ENCODE measurements at places on chromosomes 5 and 9. TPM values are rescaled to one million over a fixed set of nuclear protein-coding genes. Genes with fewer than 3 reads are reported as not detected.

- DNase-seq: no peak
These were observed at the start of gene CTNND2 for GRCh38 chr5:11904265-11904906. TSS of gene CTNND2 (minus strand) at chr5:11904446. CDS start at chr5:11903853, 593 bp downstream.

- no peak for DNase-seq
These were observed 661.0 kb upstream of the C9orf72 start for GRCh38 chr9:28234133-28234893.

DNA sequence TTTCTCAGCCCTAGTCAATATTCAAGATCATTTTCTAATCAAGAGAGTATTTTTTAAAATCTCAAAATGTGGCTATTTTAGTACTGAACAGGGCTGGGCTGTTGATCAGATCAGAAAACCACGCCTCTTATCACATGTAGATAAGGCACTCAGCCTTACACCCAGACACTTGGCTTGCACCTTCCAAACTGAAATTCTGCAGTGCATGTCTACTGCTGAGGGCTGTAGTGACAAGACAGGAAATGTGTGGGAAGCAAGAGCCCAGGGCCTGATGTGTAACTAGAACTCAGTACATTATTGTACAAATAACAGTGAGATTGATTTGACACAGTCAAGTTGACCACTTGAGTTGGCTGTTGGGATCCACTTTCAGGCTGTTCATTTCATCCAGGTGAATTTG lies 48.6 kb downstream of the UBE2QL1 start:
- DNase-seq: no peak

DNA sequence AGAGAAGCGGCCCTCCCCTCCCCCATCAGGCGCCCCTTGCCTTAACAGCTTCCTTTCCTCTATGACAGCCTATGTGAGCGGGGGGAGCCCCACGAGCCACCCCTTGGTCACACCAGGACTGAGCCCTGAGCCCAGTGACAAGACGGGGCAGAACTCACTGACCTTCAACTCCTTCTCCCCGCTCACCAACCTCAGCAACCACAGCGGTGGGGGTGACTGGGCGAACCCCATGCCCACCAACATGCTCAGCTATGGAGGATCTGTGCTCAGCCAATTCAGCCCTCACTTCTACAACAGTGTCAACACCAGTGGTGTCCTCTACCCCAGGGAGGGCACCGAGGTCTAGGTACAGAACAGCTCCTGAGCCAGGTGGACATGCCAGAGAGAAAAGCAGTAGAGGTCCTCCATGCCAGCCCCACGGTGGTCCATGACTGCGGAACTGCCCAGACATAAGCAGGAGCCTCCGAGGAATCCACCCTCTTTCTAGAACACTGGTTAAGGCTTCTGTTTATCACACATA lies 2.6 kb downstream of the FOXI1 start:
- no peak for DNase-seq

GRCh38 chr5:37768371-37768770 lies 71.5 kb downstream of the GDNF start:
- no peak for DNase-seq

GRCh38 chr9:33014665-33015014 lies 10.4 kb upstream of the DNAJA1 start:
- no peak for DNase-seq

DNA sequence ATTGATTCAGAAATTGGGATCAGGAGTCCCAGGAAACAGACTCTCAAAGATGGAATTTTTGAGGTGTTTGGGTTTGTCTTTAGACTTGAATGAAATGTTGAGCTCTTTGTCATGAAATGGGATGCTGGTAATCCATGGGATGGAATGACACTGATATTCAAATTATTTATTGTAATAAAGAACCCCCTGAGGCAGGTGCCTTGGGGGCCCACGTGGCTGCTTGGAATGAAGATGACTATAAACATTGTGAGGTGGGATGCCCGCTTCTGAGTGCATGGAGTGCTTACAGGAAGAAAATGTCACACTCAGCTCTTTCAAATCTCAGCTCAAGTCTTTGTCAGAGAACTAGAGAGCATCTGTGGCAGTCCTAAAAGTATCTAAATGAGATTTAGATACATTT lies 9.6 kb upstream of the C1QTNF2 start:
- no peak for DNase-seq

DNA sequence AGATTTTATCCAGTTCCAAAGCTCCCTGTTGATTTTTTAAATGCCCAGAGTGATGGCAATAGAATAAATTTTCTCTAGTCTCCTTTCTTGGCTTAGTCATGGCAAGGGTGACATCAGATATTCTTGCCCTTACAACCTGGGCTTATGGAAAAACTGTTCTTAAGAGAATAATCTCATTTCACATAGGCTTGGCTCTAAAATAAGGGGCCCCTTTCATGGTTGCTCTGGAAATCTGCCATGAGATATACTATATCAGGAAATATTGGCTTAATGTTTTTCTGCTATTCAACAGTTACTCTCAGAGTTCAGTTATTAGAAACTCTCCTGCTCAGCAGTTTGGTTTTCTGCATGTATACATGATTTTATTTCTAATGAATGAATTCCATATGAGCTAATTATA lies 7.8 kb downstream of the HMHB1 start:
- no peak for DNase-seq

Gene HMCN2
- total RNA-seq: not detected

Gene RNF208
- total RNA-seq: 0.49 TPM

Gene SLC2A6
- total RNA-seq: 8.0 TPM

Gene NIPAL4
- 0.41 TPM for total RNA-seq

Data from CD8-positive, alpha-beta T cell (primary cell).